SW480 (cell line): ENCODE measurements at places on chromosomes 2 and 18.
A peak's percentile ranks its signal among the peaks of the same experiment; 100 is the strongest.

- no peak for DNase-seq
These were observed 336.2 kb downstream of the TXNL1 start for GRCh38 chr18:56302156-56302555.

- DNase-seq, result no peak
These were observed 97.9 kb upstream of the DLX2 start for GRCh38 chr2:172200495-172201085.

GRCh38 chr2:113716291-113716690 is 40.2 kb downstream of the SLC35F5 start:
- DNase-seq, result no peak

GRCh38 chr18:44779753-44780292 is 99.1 kb downstream of the SETBP1 start:
- DNase-seq, result no peak

DNA sequence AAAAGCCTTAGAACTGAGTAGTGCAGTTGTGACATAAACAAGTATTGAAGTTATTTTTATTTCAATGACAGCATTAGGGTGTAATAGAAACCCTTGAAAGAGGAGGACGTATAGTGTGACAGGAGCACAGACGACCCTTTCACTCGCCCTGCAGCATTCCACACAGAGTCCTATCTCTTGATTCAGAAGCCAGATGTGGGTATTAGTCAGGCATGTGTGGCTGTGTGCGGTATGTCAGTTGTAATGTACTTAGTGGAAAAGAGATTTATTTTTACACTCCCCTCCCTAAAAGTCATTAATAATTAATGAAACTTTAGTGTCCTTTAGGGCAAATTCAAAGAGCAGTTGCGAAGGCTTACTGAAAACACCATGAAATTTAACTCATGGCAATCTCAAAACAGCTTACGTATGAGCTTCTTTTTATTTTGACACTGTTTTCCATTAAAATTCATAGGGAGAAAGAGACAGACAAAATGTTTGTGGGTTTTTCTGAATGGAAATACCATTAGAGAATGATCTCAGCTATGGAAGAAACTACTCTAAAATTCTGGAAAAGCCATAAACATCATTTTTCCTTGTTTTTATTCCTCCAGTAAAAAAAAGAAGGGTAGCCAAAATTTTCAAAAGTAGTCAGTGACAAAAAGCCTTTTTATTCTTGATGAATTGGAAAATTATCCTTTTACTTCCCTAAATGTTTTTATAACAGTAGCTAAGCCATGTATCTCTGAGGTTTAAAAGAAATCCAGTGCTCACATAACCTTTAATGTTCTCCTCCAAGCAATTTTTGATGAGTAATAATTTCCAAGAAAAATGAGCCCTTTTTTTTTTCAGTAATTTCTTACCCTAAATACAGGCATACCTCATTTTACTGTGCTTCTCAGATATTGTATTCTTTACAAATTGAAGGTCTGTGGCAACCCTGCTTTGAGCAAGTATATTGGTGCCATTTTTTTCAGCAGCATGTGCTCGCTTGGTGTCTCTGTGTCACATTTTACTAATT is 84.0 kb upstream of the DSEL start:
- peak; percentile 14 for DNase-seq

DNA sequence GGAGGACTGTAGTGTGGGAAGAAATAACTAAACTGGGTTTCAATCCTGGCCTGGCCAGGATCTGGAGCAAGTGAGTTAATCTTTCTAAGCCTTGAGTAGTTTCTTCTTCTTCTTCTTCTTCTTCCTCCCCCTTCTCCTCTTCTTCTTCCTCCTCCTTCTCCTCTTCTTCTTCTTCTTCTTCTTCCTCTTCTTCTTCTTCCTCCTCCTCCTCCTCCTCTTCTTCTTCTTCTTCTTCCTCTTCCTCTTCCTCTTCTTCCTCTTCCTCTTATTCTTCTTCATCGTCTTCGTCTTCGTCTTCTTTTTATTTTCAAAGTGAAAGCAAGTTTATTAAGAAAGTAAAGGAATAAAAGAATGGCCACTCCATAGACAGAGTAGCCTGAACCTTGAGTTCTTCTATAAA is 6.5 kb upstream of the IL1RN start:
- no peak for DNase-seq

DNA sequence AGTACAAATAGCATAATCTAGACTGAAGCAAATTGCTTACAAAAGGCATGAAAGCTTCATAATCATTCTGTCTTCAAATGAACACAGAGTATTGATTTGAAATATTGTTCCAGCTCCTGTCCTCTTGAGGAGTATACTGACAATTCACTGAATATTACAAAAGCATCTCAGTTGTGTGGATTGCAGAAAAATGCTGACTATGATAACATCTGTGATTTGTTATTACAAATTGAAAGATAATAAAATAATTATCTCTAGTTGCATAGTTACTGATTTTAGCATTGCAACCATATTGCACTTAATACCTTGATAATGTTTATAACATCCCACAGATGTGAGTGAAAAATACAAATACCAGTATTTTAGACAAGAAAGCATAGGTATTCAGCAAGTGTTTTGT is 49.2 kb upstream of the FN1 start:
- no peak for DNase-seq

DNA sequence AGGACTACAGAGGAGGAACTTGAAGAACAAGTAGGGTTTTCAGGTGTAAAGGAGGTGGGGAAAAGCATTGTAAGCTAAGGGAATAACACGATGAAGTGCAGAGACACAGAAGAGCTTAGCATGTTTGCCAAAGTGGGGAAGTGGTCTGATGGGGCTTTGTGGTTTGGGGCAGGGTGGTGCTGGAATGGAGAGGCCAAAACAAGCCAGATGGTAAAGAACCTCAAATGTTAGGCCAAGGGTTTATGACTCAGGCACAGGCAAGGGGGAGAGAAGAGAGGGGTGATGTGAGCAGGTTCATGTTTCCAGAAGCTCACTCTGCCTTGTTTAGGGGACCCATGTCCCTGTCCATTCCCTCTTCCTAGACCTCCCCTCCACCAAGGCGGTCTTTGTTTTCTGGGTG is 104.5 kb upstream of the YWHAQ start:
- DNase-seq, result no peak

DNA sequence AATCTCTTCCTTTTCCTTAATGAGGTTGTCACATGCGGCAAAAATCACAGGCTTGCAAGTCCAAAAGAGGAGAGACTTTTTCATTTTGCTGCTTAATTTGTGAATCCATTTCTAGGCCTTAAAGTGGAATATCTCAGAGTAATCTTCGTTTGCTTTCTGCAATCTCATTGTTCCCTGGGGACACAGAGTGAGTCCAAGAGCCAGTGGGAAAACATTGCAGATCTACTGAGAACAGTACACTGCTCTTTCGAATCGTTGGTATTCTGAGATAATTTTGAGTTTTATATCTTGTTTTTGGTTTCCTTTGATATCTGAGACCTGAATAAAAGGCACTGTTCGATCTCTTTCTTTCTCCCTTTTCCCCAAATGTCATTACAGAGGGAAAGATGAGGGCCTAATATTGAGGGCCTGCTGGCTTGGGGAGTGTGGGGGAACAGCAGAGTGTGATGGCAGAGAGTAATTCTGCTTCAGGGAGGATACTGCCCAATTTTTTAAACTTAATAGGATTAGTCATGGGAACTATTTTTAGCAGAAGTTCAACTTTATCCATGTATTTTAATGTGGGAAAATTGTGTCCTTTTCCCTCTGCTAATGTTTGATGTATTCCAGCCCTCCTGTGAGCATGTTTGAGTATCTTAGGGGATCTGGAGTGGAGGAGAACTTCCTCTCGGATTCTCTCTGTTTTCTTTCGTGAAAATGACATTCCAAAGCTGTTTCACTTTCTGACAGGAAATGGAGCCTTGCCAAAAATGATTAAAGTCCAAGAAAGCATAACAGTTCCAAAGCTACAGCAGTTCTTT is 418.2 kb upstream of the ZEB2 start:
- DNase-seq, result no peak

GRCh38 chr18:50559752-50560680 is at the start of gene MAPK4:
Gene MAPK4, plus strand, starts transcription at chr18:50560087. Its CDS starts 103,872 bp downstream, at chr18:50663959.
- peak; percentile 2 for DNase-seq

DNA sequence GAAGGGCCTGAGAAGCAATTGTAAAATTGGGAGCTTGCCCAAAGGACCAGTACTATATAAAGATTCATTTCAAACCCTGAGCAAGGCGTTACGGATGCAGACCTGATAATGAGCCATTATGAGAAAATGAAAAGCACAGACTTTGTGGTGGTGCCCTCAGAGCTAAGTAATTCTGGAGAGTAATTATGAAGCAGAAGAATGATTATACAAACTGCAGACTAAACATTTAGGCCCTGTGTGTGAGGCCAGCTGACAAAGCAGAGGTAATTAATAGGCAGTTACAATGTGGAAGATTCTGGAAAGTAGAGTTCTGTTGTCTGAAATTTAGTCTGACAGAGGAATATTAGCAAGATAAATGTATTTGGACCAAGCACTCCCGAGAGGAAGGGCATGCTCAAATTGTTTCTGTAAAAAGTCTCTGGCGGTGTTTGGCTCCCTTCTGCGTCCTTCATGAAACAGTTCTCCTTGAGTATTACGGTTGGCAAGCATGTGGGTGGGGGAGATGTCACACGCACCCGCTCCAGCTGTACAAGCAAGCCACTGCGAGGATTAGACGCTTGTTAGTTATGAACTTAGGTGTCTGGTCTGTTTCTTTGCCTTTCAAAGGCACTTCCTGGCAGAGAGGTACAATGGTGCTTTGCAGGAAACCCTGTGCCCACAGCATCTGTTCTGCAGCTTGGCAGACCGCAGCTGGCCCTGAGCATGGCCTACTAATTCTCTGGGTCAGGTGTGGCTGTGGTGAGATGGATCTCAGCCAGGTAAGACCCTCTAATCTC is 45.5 kb downstream of the CDC42EP3 start:
- no peak for DNase-seq

DNA sequence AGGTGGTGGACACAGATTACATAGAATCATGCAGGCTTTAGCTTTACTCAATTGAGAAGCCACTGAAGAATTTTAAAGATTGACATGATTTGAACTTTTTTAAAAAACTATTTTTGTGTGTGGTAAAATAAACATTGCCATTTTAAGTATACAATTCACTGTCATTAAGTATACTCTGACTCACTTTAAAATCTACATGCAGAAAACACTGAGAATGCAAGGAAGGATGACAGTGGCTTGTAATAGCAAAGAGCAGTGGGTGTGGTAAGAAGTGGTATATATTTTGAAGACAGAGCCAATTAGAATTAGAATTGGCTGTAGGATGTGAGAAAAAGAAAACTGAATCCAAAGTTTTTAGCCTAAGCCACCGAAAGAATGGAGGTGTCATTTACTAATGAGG is 14.9 kb downstream of the TRMT61B start:
- no peak for DNase-seq

DNA sequence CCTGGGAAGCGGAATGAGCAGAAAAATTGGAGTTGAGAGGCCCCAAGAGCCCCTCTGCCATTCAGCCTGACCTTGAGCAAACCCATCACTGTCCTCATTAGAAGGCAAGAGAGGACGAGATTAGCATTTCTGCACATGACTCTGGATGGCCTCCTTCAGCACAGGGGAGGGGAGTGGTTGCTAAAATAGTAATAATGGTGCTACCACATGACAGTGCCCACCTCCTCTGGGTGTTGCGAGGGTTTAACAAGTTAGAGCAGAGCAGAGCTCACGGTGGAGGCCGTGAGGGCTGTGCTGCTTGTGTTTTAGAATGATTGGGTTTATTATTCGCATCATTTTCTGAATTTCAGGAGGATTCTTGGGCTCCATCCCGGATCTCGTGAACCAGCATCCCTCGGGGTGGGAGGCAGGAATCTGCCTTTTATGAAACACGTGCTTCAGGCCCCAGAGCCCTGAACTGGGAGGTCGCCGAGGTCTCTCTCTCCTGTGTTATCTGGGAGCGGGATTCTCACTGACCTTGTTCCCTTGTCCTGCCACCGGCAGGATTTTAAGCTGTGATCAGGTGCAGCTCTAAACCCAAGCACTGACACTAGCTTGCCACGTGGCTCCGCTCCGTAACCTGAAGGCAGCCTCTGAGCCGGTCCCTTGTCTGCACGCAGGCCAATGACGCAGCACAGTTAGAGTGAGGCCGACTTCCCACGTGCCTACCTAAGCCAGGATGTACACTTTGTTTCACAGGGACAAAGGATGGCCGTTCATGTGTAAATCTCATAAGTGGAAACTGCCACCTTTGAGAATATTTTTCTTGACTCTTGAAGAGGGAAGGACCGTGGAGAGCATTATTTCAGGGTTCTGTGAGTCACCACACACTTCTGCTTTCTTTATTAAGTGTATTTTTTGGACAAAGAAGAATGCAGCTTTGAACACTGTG is 142.3 kb downstream of the ACOXL start:
- DNase-seq, result no peak

GRCh38 chr2:46179037-46179621 is 118.1 kb upstream of the EPAS1 start:
- DNase-seq, result no peak

- no peak for DNase-seq
These were observed 212.4 kb upstream of the HNRNPA3 start for GRCh38 chr2:177000061-177000714.

GRCh38 chr18:26548415-26549262 is at the start of gene KCTD1:
Gene KCTD1, minus strand, starts transcription at chr18:26548553. Its CDS starts 17 bp downstream, at chr18:26548536.
- DNase-seq, result peak; percentile 83

DNA sequence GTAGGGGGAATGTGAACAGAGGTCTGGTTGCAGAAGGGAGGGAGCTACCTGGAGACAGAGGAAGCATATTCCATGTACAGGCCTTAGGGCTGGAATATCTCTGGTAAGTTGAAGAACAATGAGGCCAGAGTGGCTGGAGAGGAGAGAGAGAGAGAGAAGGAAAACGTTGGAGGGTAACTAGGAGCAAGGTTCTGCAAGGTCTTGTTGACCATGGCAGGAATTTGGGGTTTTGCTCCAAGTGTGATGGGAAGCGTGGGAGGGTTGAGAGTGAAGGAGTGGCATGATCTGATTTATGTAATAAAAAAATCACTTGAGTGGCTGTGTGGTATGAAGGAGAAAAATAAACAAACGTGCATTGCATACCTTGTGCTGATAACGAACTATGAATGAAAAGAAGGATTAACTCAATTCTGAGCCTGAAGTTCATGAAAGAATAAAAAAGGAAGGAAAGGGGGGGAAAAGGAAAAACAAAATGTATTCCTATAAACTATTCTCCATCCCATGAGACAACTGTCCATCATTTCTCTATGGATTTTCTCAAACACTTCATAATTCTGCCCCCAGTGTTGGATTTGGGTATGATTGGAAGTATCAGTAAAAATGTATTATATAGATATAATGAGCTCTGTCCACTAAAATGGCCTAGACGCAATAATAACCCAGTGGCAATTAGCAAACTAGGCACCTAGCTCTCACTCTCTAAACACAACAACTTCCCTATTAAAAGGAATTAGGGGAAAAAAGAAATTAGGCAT is 59.7 kb upstream of the PMAIP1 start:
- no peak for DNase-seq

DNA sequence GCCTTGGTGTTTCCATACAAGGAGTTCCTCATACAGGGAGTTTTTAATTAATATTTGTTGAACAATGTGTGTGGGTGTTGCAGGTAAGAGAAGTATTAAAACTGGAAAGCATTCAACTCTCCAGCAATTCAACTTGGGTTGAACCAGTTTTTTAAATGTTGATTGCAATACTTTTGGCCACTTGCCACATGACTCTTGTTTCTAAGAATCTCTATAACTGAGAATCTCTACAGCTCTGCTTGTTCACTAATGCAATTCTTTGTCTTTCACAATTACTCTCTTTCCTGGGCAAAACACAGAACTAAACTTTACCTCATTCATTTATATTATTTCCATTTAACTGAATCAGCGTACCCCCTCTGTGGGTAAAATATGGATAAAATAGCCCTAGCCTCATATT is 429.4 kb downstream of the ARHGAP15 start:
- no peak for DNase-seq

- no peak for DNase-seq
These were observed 17.4 kb upstream of the CHAC2 start for GRCh38 chr2:53750041-53750768.

- DNase-seq, result no peak
These were observed 19.1 kb downstream of the RTP5 start for GRCh38 chr2:241888641-241889040.
